ENCODE measurements at places on chromosomes 4 and X.

- no peak for DNase-seq
These were observed 173.0 kb upstream of the TET2 start for GRCh38 chr4:104973708-104974107.

DNA sequence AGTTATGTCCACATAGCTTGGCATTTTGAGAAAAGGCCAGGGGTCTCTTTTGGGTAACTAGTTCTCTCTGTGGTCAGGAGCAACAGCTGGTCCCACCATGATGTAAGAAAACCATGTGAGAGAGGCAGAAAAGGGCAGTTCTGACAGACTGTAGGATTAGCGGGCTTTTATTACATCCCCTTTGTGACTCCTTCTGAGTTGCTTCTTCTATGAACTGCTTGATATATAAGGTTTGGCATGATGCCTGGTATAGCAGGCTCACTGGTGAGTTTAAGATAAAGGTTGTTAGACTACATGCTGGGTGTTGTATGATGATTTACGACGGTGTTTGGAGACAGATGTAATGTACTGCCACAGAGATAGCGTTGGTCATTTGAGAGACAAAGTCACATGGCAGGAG lies 2308.1 kb upstream of the AGA start:
- peak; percentile 27 for DNase-seq

DNA sequence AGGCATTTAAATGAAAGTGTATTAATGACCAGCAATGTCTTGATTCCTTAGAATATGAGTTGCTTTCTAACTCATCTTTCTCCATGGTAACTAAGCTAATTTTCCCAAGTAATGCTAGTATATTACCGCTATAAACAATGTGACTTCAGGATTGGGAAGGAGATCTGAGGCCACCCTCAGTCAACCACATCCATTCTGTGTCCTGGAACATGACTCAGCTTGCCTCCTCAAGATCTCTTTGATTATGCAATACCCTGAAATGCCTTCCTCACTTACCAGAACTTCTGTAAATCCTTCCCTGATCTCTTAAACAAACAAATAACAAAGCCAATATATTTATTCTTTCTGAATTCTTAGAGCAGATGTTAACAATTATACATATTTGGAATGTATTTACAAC lies 1495.5 kb downstream of the PCDH18 start:
- DNase-seq: no peak

GRCh38 chr4:15457406-15458201 lies 12.1 kb upstream of the CC2D2A start:
- DNase-seq: peak; percentile 25

- DNase-seq: no peak
These were observed 1.0 kb downstream of the PNMA3 start for GRCh38 chrX:153057281-153057680.

GRCh38 chrX:108165383-108166111 lies 74.0 kb downstream of the ATG4A start:
- peak; percentile 25 for DNase-seq

GRCh38 chr4:167645358-167645757 lies 411.1 kb upstream of the SPOCK3 start:
- DNase-seq: no peak

All from NCI-H2081 treated with DMSO at 0.1 percent for 48 hours (cell line).